ENCODE measurements at places on chromosomes 12 and 14. TPM values are rescaled to one million over a fixed set of nuclear protein-coding genes. Genes with fewer than 3 reads are reported as not detected.

The ADAM21 gene
- total RNA-seq, result 0.35 TPM

The ASPG gene
- total RNA-seq, result 78.5 TPM

The IFI27 gene
- total RNA-seq, result 140 TPM

The NEUROD4 gene
- not detected for total RNA-seq

The VWF gene
- 331 TPM for total RNA-seq

The GZMB gene
- total RNA-seq, result 2.0 TPM

The AQP6 gene
- total RNA-seq, result 0.08 TPM

The MYL6B gene
- 55.1 TPM for total RNA-seq

The LRRC9 gene
- total RNA-seq, result not detected

The KRT6A gene
- total RNA-seq, result 0.48 TPM

The DPPA3 gene
- not detected for total RNA-seq

The ASB2 gene
- 187 TPM for total RNA-seq

The KLRC2 gene
- total RNA-seq, result not detected

DNA sequence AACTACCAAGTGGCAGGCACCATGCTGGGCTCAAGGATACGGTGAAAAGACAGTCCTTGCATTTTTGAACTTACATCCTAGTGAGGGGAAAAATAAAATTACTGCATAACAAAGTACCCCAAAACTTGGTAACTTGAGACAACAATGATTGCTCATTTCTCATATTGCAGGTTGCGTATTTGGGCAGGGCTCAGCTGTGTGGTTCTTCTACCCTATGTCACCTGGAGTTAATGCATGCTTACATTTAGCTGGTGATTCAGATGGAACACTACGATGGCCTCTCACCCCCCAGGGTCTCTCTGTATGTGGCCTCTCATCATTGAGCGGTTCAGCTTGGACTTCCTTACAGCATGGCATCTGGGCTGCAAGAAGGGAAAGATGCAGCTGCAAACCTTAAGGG, 60.7 kb upstream of the RBM19 start:
- H3K36me3 ChIP-seq, result no peaks in the 10 kb centered on the region
- no peaks in the 10 kb centered on the region for H3K4me1 ChIP-seq
- H3K27me3 ChIP-seq, result no peaks in the 10 kb centered on the region
- H3K4me3 ChIP-seq, result no peak overlapping the region

DNA sequence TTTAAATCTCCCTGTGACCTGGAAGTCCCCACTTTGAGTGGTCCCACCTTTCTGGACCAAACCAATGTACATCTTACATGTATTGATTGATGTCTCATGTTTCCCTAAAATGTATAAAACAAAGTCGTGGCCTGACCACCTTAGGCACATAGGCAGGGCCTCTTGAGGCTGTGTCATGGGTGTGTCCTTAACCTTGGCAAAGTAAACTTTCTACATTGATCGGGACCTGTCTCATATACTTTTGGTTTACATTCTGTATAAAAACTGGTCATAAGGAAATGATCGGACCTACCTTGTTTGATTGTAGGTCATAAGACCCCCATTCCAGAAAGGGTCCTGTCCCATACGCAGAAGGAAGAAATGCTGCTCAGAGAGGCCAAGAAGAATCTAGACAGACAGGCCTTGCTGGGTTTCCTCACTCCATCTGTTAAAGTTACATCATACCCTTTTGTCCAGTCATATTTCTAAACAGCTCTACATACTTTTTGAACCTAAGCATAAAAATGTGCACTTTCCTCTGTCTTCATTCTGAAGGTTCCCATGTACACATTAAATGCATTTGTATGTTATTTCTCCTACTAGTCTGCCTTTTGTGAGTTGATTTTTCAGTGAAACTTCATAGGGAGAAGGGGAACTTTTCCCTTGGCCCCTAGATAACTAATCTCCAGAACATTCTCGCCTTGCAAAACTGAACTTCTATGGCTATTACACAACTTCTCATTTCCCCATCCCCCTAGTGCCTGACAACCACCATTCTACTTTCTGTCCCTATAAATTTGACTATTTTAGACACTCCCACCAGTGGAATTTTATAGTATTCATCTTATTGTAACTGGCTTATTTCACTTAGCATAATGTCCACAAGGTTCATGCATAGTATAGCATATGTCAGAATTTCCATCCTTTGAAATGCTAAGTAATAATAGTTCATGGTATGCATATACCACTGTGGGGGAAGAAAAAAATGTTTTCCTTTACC, 30.2 kb upstream of the CPM start:
- DNase-seq, result no peak
- no peak overlapping the region for H3K27ac ChIP-seq
- no peaks in the 10 kb centered on the region for H3K27me3 ChIP-seq

DNA sequence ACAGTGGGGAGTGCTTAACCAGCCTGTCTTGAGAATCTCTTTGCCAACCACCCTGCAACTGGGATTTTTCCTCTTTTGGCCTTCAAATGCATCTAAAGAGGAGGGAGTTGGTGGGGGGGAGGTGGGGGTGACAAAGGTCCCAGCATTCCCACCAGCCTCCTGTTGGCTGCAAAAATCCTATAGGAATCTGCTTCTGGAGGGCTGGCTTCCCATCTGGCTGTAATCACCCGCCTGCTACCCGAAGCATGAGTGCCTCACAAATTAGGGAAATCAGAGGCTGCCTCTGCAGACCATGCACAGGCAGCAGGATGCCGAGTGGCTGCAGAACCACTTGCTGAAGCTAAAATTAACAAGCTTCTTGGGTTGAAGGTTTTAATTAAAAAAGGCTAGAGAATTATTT, 73.9 kb upstream of the WSCD2 start:
- H3K27ac ChIP-seq, result no peak overlapping the region
- H3K4me3 ChIP-seq, result no peak overlapping the region
- no peaks in the 10 kb centered on the region for H3K4me1 ChIP-seq

- H3K4me3 ChIP-seq, result no peak overlapping the region
- no peaks in the 10 kb centered on the region for H3K4me1 ChIP-seq
- no peak for DNase-seq
- H3K27me3 ChIP-seq, result no peaks in the 10 kb centered on the region
- peak overlapping the region; percentile 56 for H3K27ac ChIP-seq
Observed at GRCh38 chr12:46535907-46536306, 163.3 kb upstream of the SLC38A2 start.

- no peaks in the 10 kb centered on the region for H3K36me3 ChIP-seq
- no peak for DNase-seq
- no peaks in the 10 kb centered on the region for H3K4me1 ChIP-seq
- no peaks in the 10 kb centered on the region for H3K27me3 ChIP-seq
Observed at GRCh38 chr12:117328556-117329100, 32.8 kb downstream of the NOS1 start.

DNA sequence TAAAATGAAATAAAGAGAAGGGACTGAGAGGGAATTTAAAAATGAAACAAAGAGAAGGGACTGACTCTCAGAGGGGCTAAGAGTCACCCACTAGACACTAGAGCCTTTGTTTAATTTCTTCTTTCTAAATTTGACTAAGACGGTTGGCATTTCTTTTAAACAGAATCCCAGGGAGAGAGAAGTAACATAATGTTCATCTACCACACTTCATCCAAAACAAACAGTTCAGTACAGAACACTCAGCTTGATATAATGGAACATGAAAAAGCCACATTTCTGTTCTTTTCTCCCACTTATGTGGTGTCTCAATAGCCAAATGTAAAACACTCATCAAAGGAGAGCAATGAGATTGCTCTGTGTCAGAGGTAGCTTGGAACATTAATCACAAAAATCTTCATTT, 10.1 kb upstream of the NT5DC3 start:
- no peak overlapping the region for H3K27ac ChIP-seq
- H3K36me3 ChIP-seq, result no peaks in the 10 kb centered on the region
- no peak overlapping the region for H3K4me3 ChIP-seq

- no peak overlapping the region for H3K27ac ChIP-seq
- DNase-seq, result no peak
- H3K4me3 ChIP-seq, result no peak overlapping the region
- no peaks in the 10 kb centered on the region for H3K27me3 ChIP-seq
- H3K4me1 ChIP-seq, result no peaks in the 10 kb centered on the region
- H3K36me3 ChIP-seq, result no peaks in the 10 kb centered on the region
Observed at GRCh38 chr12:93102744-93103143, 173.6 kb upstream of the EEA1 start.

DNA sequence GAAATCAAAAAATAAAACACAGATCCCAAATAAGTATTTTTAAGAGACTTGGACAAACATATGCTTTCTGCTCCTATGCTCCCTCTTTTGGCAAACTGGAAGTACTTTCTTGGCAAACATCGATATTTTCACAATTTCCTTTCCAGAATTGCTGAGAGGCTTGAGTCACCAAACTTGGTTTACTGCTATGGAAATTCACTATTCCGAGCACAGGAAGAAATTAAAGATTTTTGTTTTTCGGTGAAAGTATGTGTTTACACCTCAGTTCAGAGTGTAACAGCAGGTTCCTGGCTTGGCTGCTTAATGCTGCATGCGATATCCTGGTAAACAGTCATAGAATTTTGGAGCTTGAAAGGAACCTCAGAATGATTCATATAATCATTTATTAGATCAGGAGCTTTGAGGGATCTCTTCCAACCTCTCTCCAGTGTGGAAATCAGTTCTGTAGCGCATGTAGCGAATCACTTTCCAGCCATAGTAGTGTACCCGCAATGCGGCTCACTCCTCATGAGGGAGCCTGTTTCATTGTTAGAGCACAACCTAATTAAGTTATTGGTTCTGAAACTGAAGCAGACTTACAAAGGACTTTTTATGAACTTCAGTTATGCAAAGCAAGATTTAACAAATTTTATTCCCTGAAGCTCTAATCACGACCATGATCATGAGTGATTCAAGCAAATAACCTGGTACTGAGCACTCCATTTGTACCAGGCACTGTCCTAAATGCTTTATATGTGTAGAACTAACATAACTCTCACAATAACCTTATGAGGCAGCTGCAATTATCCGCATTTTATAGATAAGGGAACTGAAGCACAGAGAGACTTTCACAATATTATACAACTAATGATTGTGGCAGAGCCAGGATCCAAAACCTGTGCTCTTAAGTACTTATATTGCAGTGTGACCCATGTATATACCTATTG, 56.4 kb upstream of the ATP2A2 start:
- H3K4me1 ChIP-seq, result no peaks in the 10 kb centered on the region
- DNase-seq, result no peak
- H3K4me3 ChIP-seq, result peak overlapping the region; percentile 28
- no peaks in the 10 kb centered on the region for H3K36me3 ChIP-seq
- H3K27ac ChIP-seq, result peak overlapping the region; percentile 80
- no peaks in the 10 kb centered on the region for H3K27me3 ChIP-seq

DNA sequence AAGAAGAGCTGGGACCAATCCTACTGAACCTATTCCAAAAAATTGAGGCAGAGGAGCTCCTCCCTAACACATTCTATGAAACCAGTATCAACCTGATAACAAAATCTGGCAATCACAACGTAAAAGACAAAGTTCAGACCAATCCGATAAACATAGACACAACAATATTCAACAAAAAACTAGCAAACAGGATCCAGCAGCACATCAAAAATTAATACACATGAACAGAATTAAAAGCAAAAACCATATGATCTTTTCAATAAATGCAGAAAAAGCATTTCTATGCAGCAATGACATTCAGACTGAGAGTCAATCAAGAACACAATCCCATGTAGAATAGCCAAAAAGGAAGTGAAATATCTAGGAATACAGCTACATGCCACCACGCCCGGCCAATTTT, 7.0 kb upstream of the CLEC14A start:
- H3K4me3 ChIP-seq, result no peak overlapping the region
- DNase-seq, result no peak
- H3K27me3 ChIP-seq, result no peaks in the 10 kb centered on the region
- H3K36me3 ChIP-seq, result no peaks in the 10 kb centered on the region
- no peak overlapping the region for H3K27ac ChIP-seq
- no peaks in the 10 kb centered on the region for H3K4me1 ChIP-seq

GRCh38 chr14:103533137-103533998, 4.4 kb downstream of the TRMT61A start:
- no peak overlapping the region for H3K4me3 ChIP-seq
- H3K27ac ChIP-seq, result no peak overlapping the region
- peaks cover 30% of the 10 kb centered on the region for H3K4me1 ChIP-seq
- H3K36me3 ChIP-seq, result peaks cover 7% of the 10 kb centered on the region

DNA sequence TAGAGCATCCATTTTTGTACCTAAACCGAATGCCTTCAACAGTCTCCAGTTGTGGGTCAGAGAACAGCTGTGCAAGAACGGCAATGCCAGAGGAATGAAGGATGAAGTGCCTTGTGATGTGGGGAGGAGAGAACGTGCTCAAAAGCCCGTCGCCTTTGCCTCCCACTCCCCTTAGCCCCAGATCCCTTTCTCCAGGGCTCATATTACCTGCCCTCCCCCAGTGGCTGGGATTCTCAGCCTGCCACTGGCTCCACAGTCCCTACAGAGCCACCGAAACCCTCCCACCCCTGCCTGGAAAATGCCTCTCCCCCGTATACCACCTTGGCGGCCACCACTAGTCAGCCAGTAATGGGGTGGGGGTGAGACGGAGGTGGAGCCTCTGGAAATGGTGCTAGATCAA, 158.5 kb downstream of the ZFP36L1 start:
- DNase-seq, result no peak
- no peak overlapping the region for H3K4me3 ChIP-seq
- peaks cover 54% of the 10 kb centered on the region for H3K4me1 ChIP-seq
- H3K27ac ChIP-seq, result peak overlapping the region; percentile 71
- no peaks in the 10 kb centered on the region for H3K36me3 ChIP-seq

Data from right atrium auricular region (tissue), 2 donors.